ENCODE measurements at places on chromosomes 2 and 18.

GRCh38 chr2:52269696-52270485 is 1238.0 kb upstream of the NRXN1 start:
- no peak for DNase-seq

GRCh38 chr2:96163415-96163767 is 18.2 kb upstream of the DUSP2 start:
- DNase-seq = no peak

- no peak for DNase-seq
These were observed 73.3 kb downstream of the RHBDD1 start for GRCh38 chr2:226909126-226909525.

DNA sequence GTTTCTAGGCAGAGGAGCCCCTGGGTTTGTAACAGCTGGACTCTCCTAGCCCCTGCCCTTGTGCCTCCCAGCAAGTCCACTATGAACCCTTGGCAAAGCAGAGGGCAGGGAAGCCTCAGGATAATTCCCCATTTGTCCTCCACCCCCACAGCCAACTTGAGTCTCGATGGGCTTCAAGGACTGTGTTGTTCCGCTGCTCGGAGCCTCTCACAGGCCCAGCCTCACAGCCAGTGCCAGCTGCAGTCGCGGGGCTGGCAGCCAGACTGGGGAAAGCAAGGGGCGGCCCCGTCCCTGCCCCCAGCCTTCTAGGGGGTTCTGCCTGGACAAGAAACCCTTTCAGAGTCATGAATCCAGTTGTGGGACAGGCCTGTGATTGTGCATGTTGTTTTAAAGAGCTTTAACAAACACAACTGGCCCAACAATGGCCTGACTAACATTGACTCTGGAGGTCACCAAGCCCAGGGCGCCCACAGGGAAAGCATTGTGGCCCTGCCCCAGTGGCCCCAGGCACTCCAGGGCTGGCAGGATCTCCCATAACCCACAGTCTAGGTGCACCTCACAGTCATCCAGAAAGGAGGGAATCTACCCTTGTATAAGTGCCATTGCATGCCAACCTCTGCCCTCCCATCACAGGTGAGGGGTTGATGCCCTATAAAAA is 71.8 kb upstream of the DAPL1 start:
- no peak for DNase-seq

DNA sequence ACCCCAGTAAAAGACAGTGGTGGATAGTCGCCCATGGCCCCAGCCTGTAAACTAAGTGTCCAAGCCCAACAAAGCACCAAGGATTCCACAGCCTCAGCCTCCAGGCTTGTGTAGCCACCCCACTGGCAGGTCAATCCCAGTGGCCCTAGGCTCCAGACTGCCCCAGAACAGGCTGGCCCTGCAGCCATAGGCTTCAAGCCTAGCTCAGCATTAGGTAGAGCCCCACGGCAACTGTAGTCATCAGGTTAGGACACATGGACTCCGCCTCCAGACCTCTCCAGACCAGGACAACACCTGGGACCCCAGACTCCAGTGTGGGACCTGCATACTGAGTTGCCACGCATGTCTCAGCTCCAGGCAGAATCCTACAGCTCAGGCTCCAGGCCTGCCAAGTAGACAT is 1590.6 kb upstream of the DDX18 start:
- DNase-seq = no peak
